ENCODE measurements at places on chromosomes 7 and 10. TPM values are rescaled to one million over a fixed set of nuclear protein-coding genes. Genes with fewer than 3 reads are reported as not detected.

ZNF804B gene
- total RNA-seq, result not detected

TMEM196 gene
- not detected for total RNA-seq

TLX1 gene
- not detected for total RNA-seq

CDC14C gene
- not detected for total RNA-seq

HTR7 gene
- total RNA-seq, result 0.27 TPM

BMI1 gene
- 44.8 TPM for total RNA-seq

GATA3 gene
- total RNA-seq, result 0.64 TPM

TBL2 gene
- 16.1 TPM for total RNA-seq

DNA sequence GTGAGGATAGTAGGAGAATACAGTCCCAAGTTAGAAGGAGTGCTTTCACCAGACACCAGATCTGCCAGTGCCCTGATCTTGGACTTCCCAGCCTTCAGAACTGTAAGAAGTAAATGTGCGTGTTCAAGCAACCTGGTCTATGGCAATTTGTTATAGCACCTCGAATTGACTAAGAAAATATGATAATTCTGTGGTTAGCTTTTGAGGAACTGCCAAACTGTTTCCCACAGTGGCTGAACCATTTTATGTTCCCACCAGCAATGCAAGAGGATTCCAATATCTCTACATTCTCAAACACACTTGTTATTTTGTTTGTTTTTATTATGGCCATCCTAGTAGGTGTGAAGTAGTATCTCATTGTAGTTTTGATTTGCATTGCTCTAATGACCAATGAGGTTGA, 47.0 kb downstream of the RBM20 start:
- no peak overlapping the region for H3K27ac ChIP-seq
- DNase-seq, result no peak
- H3K4me1 ChIP-seq, result peaks cover 37% of the 10 kb centered on the region
- no peak overlapping the region for H3K4me3 ChIP-seq
- H3K36me3 ChIP-seq, result no peaks in the 10 kb centered on the region
- no peaks in the 10 kb centered on the region for H3K27me3 ChIP-seq

DNA sequence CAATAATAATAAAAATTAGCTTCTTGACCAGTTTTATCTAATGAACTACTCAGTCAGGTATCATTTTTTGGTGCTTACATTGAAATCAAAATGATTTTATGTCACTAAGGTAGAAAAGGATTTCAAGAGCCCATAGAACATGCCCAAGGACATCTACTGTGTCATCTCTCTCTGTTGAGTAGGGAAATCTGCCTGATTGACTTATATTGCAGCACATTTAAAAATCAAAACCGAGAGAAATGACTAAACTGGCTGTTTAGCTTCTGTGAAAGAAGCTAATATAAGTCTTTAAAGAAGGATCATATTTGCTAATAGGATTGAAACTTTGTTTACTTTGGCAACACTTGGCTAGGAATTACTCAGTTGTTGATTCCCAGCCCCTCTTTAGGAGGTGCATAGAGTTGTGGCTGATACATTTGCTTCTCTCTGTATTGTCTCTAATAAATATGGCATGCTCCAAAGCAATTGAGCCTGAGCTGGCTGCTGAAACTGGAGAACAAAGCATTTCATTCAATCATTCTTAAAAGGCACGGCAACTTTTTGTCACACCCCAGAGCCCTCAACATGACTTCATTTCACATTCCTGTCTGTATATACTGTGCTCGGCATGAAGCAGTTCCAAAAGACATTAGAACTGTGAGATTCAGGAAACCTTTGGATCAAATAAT, 1096.9 kb upstream of the POT1 start:
- no peaks in the 10 kb centered on the region for H3K27me3 ChIP-seq
- no peaks in the 10 kb centered on the region for H3K36me3 ChIP-seq
- DNase-seq, result no peak
- no peaks in the 10 kb centered on the region for H3K4me1 ChIP-seq
- H3K4me3 ChIP-seq, result no peak overlapping the region
- no peak overlapping the region for H3K27ac ChIP-seq

DNA sequence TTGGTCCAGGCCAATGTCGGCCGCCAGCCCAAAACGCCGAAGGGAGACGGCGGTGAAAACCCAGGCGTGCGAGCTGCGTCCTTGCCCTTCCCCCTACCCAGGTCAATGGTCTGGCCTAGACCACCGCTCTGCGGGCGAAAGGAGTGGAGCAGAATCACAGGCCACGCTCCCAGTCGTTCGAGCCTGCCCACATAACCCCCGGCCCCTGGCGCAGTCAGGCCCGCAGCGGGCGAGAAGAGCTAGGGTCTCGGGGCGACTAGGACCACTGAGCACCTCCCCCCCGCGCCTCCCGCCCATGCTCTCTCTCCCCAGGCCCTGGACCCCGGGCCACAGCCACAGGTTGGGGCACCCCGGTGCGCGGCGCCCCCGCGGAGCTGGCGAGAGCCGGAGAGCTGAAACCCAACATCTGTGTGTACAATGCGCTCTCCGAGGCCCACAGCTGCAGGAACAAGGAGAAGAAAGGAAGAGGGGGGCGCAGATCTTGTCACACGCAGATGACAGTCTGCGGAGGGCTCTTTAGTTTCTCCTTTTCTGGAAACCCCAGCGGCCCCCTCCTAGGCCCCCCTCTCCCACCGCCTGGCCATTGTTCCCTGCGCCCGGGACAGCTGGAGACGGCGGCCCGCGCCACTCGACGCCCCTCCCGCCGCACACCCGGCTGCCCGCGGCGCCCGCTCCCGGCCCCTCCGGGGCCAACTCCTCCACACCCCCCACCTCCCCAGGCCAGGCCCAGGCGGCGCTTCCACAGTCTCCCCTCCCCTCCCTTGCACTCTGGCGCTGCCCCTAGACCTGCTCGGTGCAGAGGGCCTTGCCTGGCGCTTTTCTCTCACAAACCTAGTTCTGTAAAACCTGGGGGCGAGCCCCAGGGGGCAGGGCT, 355.0 kb downstream of the DNAJB6 start:
- DNase-seq, result no peak
- peaks cover 76% of the 10 kb centered on the region for H3K27me3 ChIP-seq
- peak overlapping the region; percentile 53 for H3K4me3 ChIP-seq
- H3K36me3 ChIP-seq, result no peaks in the 10 kb centered on the region

DNA sequence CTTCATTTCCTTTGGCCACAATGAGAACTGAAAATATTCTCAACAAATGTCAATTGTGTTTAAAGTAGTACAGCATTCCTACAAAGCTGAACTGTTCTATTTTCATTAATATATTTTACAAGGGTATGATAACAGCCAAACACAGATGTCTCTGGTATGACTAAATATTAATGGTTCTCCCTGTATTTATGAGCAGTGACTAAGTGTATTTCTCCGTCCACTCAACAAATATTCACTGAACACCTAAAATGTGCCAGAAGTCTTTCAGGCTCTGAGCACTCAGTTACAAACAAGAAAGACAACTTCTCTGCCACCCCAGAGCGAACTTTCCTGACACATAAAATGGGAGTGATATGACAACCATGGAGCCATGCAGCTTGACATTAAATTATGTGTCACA, 135.6 kb downstream of the VPS41 start:
- DNase-seq, result no peak
- no peaks in the 10 kb centered on the region for H3K4me1 ChIP-seq
- no peaks in the 10 kb centered on the region for H3K36me3 ChIP-seq
- H3K27ac ChIP-seq, result no peak overlapping the region
- H3K27me3 ChIP-seq, result no peaks in the 10 kb centered on the region

DNA sequence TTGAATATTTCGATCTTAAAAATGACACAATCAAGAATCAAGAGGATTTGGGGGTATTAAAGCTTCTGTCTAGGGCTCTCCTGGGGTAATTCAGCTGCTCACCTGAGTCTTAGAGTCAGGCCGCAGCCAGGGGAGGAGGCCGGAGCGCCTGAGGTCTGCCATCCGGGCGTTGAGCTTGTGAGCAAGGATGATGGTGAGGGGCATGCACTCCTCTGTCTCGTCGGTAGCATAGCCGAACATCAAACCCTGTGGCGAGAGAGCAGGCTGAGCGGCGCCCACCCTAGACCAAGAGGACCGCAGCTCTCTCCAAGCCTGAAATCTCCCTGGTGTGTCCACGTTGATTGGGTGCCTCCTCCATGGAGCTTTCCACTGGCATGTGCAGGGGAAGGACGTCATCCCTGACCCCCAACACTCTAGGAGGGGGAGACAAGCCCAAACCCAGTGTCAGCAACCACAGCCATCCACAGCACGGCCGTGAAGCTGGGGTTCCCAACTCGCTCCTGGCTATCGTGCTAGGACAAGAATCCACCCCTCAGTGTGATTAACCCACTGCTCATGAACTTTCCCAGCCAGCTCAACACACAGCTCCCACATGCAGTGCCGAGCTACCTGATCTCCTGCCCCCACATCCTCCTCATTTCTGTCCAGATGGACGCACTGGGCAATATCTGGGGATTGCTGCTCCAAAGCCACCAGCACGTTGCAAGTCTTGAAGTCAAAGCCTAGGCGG, 9.2 kb downstream of the MAT1A start:
- no peaks in the 10 kb centered on the region for H3K27me3 ChIP-seq
- DNase-seq, result no peak
- H3K4me3 ChIP-seq, result no peak overlapping the region
- H3K4me1 ChIP-seq, result no peaks in the 10 kb centered on the region
- H3K27ac ChIP-seq, result no peak overlapping the region

- H3K36me3 ChIP-seq, result no peaks in the 10 kb centered on the region
- H3K4me3 ChIP-seq, result no peak overlapping the region
- H3K4me1 ChIP-seq, result no peaks in the 10 kb centered on the region
Measured at GRCh38 chr10:15427843-15428414, 56.8 kb upstream of the FAM171A1 start.

DNA sequence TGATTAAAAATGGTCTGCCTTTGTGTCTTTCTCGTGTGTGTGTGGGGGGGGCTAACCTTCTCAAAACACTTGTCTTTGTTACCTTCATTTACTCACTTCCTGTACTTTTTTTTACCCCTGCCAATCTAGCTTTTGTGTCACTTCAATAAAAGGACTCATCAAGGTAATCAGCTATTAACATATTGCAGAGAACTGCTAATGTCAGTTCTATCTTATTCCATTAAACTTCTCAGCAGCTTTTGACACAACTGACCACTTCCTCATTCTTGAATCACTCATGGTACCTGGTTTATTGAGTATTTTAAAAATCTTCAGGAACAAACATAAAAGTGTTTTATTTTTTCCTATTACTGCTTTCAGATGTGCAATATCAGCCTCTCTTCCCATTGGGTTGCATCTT, 59.8 kb downstream of the SLC25A40 start:
- DNase-seq, result no peak
- H3K36me3 ChIP-seq, result no peaks in the 10 kb centered on the region
- H3K4me1 ChIP-seq, result no peaks in the 10 kb centered on the region

GRCh38 chr10:96747734-96748550, 27.6 kb upstream of the PIK3AP1 start:
- no peaks in the 10 kb centered on the region for H3K4me1 ChIP-seq
- no peak overlapping the region for H3K27ac ChIP-seq
- H3K36me3 ChIP-seq, result no peaks in the 10 kb centered on the region
- no peak overlapping the region for H3K4me3 ChIP-seq

DNA sequence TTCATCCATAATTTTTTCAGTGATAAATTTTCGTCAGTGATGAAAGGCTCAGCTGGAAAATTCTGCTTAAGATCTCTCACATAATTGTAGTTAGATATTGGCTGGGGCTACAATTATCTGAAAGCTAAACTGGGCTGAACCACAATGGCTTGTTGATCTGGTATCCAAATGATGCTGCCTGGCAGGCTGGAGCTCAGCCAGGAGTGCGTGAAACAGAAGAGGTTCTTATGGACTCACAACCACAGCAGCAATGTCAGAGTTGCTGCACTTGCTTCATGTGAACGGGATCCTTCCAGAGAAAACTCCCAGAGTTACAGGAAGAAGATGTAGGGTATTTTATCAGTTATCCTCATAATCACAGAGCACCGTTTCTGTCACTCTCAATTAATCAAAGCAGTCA, 533.2 kb upstream of the POM121L12 start:
- no peak overlapping the region for H3K4me3 ChIP-seq
- H3K27ac ChIP-seq, result no peak overlapping the region
- no peaks in the 10 kb centered on the region for H3K27me3 ChIP-seq

- DNase-seq, result no peak
- peaks cover 4% of the 10 kb centered on the region for H3K4me1 ChIP-seq
- H3K27ac ChIP-seq, result no peak overlapping the region
- H3K27me3 ChIP-seq, result no peaks in the 10 kb centered on the region
- no peak overlapping the region for H3K4me3 ChIP-seq
Measured at GRCh38 chr10:17710181-17710580, 41.8 kb upstream of the TMEM236 start.

- H3K27ac ChIP-seq, result no peak overlapping the region
- peaks cover 100% of the 10 kb centered on the region for H3K36me3 ChIP-seq
- H3K27me3 ChIP-seq, result no peaks in the 10 kb centered on the region
- no peak overlapping the region for H3K4me3 ChIP-seq
- H3K4me1 ChIP-seq, result no peaks in the 10 kb centered on the region
- no peak for DNase-seq
Measured at GRCh38 chr10:32031424-32031823, 24.8 kb downstream of the KIF5B start.

GRCh38 chr10:104478380-104478779, 124.7 kb downstream of the CFAP58 start:
- no peak overlapping the region for H3K27ac ChIP-seq
- DNase-seq, result no peak
- no peaks in the 10 kb centered on the region for H3K36me3 ChIP-seq
- H3K27me3 ChIP-seq, result no peaks in the 10 kb centered on the region
- no peaks in the 10 kb centered on the region for H3K4me1 ChIP-seq

- no peaks in the 10 kb centered on the region for H3K27me3 ChIP-seq
- H3K36me3 ChIP-seq, result peaks cover 18% of the 10 kb centered on the region
- DNase-seq, result no peak
- H3K4me3 ChIP-seq, result no peak overlapping the region
- H3K27ac ChIP-seq, result peak overlapping the region; percentile 14
- peaks cover 84% of the 10 kb centered on the region for H3K4me1 ChIP-seq
Measured at GRCh38 chr7:131026297-131027000, 292.4 kb upstream of the KLF14 start.

DNA sequence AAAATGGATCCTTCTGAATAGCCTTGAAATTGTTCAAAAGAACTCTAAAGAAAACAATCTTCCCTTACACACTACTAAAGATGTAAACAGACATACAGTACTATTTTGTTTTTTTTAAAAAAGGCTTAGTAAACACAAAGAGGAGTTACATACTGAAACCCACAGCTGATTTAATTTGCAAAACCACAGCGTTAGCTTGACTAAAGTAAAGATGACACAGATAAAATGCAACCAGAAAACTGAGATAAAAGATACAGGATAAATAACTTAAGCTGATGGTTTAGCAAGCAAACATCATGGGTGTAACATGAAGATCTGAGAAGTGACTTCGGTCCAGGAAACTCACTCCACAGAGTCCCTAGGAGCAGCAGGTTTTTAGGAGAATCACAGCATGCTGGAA, 21.8 kb downstream of the PRKCQ start:
- H3K27me3 ChIP-seq, result no peaks in the 10 kb centered on the region
- no peak overlapping the region for H3K4me3 ChIP-seq
- no peak for DNase-seq
- peak overlapping the region; percentile 67 for H3K27ac ChIP-seq
- H3K36me3 ChIP-seq, result no peaks in the 10 kb centered on the region

GRCh38 chr10:101311185-101312066, 42.5 kb upstream of the BTRC start:
- peak overlapping the region; percentile 62 for H3K4me3 ChIP-seq
- H3K27me3 ChIP-seq, result no peaks in the 10 kb centered on the region
- no peak overlapping the region for H3K27ac ChIP-seq
- no peaks in the 10 kb centered on the region for H3K4me1 ChIP-seq
- H3K36me3 ChIP-seq, result no peaks in the 10 kb centered on the region

Measured in psoas muscle (tissue), 8 donors.